Activated gamma-delta T cell (primary cell): ENCODE measurements at places on chromosomes 13 and 19.
A peak's percentile ranks its signal among the peaks of the same experiment; 100 is the strongest.

DNA sequence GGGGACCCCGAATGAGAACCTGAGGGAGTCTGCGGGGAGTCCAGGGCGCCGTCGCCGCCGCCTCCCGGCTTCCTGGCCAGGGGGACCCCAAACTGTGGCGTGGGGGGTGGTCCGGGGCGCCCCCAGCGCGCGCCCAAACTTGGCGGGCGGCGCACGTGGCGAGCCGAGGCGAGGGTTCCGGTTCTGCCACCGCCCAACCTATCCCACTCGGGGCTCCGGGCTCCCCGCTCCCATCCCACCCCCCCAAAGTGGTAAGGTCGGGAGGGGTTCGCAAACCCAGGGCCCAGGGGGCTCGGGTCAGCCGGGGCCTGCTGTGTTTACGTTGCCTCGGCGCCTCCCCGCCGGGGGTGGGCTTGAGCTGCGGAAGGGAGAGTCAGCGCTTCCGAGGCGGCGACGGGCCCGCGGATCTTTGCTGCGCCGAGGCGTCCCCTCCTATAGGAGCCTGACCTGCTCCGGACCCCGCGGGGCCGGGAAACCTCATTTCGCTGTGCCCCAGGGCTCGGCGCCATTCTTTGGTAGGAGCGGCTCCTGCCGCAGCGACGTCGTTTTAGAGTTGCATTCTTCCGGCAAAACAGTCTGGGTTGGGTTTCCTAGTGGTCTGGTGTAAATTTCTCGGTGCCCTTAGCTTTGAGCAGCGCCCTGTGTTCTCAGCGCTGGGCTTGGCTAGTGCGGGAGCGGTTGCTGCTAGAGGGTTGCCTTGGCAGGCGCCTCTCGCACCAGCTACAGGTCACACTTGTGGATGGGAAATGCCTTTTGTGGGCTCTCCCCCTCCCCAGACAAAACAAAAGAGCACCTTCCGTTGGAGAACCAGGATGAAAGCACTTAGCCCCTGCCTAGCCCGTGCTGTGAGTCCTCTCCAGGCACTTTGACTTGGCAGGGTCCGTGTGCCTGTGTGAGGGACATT, 1.2 kb downstream of the DAZAP1 start:
- peak; percentile 54 for DNase-seq

- no peak for DNase-seq
These were observed 726 bp upstream of the UFM1 start for GRCh38 chr13:38348861-38349389.

- no peak for DNase-seq
These were observed 299.3 kb upstream of the ARGLU1 start for GRCh38 chr13:106867249-106867648.

DNA sequence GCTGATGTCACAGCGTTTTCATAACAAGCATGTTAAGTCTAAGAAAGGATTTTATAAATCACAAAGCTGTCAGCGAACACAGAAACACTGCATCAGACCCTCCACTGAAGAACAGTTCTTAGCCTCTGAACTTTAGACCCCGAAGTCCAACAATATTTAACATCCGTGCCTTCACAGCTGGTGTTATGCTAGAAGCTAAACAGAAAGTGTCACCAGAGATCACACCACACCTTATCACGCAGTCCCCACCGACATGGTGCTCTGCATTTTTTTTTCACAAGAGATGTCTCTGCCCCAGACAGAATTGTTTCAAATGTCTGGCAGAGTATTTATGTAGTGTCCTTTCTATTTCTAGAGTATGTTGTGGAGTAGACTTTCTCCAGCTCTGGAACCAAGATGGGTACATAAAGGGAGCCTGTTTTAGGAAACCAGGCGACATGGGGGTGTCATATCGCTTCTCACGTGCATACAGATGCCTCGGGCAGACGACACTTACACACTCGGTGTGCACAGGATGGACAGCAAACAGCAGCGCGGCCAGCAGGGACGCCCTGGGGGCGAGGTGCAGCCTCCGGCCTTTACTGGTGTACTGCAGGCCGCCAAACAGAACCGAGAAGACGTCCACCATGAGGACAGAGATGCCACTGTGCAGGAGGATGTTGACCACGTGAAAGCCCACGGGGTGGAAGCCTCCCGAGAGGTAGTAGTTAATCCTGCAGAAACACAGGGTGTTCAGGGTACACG, 12.0 kb downstream of the TMTC4 start:
- no peak for DNase-seq

GRCh38 chr19:1854542-1855039, 6.3 kb upstream of the REXO1 start:
- no peak for DNase-seq

GRCh38 chr19:14774373-14774772, 4.0 kb downstream of the ADGRE2 start:
- no peak for DNase-seq
